ENCODE measurements at places on chromosomes 5 and 9.

GRCh38 chr5:151696470-151697061, 9.9 kb upstream of the SPARC start:
- DNase-seq, result peak; percentile 98

DNA sequence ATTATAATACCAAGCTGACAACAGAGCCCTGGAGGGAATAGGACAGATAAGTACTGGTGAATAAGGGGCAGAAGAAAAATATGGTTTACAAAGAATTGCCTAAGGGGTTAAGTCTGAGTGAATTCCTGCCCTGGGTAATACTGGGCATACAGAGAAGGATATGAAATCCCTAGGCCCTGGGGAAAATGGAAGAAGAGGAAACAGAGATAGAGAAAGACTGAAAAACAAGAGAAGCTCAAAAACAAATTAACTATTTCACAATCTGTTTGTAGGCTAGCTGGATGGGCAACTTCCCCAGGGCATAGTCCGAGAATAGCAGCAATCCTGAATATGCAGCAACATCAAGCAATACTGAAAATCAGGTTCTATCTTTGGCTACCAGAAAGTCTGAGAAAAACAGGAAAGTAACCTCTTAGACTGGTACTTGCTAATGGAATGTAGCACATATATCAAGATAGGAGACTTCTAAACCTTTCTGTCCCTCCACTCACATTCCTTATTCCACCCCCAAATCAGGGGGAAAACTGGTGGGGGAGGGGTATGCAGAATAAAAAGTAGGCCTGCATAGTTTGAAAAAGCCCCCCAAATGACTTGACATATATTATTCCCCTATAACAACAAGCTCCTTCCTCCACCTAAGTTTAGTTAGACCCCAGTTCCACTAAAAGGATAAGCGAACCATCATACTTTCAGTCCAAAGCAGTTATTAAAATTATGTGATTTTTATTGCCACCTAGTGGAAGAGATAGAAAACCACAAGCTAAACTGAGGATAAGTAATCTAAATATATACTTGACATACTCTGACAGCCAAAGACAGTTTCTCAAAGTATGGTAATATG, 20.6 kb downstream of the SLC38A9 start:
- peak; percentile 62 for DNase-seq

DNA sequence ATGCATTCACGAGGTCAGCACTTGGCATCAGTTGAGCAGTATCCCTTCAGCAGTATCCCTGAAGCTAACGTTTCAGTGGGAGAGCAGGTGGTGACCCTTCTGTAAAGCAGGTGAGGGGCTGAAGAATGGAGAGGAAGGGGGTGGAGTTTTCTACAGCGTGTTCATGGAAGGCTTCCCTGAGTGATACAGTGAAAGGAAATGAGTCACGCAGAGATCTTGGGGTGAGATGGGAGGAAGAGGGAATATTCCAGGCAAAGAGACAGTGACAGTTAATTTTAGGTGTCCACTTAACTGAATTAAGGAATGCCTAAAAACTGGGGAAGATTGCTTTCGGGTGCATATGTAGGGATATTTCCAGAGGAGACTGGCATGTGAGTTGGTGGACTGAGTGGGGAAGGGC, 25.7 kb downstream of the TAS2R1 start:
- DNase-seq, result no peak

GRCh38 chr5:112724901-112725300, 12.8 kb upstream of the APC start:
- no peak for DNase-seq

- no peak for DNase-seq
Observed at GRCh38 chr9:118618849-118619248, 750.4 kb downstream of the BRINP1 start.

DNA sequence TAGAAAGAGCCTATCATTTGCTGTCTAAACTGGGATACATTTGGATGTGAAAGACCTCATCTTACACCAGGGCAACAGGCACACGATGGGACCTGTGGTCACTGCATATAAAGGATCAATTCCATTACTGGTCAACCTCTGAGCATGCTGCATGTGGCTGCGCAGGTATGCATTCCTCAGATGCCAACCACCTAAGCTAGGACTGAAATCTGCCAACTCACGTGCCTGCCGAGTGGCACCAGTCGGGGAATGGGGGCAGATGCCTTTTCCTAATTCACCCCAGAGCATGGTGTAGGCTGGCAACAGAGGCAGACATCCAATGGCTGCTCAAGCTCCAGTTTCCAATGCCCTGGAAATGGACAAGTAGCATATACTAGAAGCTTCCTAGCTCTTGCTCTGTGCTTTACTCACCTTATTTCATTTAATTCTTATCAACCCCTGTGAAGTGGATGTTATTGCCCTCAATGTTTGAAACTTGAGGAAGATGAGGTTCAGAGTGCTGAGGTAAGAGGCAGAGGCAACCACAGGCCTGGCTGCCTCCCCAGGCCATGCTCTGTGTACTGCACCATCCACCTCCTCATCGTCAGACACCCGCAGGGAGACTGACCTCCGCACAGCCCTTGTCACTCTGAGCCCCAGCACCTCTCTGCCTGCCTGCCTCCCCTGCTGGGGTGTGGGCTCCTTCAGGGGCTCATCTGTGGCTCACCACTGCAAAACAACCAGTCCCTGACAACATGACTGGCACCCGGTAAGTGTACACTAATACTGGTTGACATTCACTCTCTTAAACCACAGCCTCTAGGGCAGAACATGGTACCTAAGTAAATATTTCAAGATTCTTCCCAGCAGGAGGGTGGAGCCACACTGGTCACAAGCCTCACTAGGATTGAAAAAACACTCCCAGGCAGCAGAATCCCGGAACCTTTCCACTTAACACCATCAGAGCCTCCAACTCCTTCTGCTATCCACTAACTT, 228.5 kb downstream of the CRB2 start:
- no peak for DNase-seq

DNA sequence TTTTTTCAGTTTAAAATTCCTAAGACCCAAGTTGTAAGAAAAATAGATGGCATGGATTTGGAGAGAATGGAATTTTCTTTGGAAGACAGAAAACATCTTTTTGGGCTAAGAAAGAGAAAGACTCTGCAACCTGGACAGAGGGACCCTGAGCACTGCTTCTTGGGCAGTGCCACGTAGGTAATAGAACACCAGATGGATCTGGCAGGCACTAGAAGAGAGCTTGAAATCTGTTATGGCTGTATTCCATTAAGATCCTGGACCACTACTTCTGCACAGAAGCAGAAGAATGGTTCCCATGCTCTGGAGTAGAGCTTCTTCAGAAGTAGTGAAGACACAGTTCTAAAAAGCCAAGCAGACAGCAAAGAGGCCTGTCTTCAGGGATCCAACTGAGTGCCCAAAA, 306.4 kb upstream of the CD180 start:
- no peak for DNase-seq

GRCh38 chr9:31119890-31120454, 1264.5 kb upstream of the ACO1 start:
- DNase-seq, result peak; percentile 17

GRCh38 chr9:75230469-75230868, 142.2 kb downstream of the OSTF1 start:
- no peak for DNase-seq

- peak; percentile 53 for DNase-seq
Observed at GRCh38 chr9:133584559-133585476, 24.4 kb downstream of the FAM163B start.

GRCh38 chr5:36041537-36041845, 25.2 kb downstream of the UGT3A2 start:
- DNase-seq, result no peak

GRCh38 chr9:136589766-136590763, 44.2 kb upstream of the NOTCH1 start:
- DNase-seq, result no peak

- no peak for DNase-seq
Observed at GRCh38 chr5:126376443-126376842, 46.8 kb upstream of the GRAMD2B start.

GRCh38 chr5:42500003-42500599, 76.9 kb downstream of the GHR start:
- no peak for DNase-seq

GRCh38 chr5:73160239-73160671, 12.7 kb upstream of the TMEM174 start:
- no peak for DNase-seq

- no peak for DNase-seq
Observed at GRCh38 chr9:111632060-111632459, 926 bp downstream of the DNAJC25 start.

- DNase-seq, result no peak
Observed at GRCh38 chr9:131017067-131017466, 8.1 kb downstream of the LAMC3 start.

GRCh38 chr9:125754096-125754495, 6.9 kb downstream of the PBX3 start:
- no peak for DNase-seq

- no peak for DNase-seq
Observed at GRCh38 chr5:72160959-72161358, 53.7 kb downstream of the MAP1B start.

- no peak for DNase-seq
Observed at GRCh38 chr5:135063511-135064234, 29.6 kb upstream of the PITX1 start.

DNA sequence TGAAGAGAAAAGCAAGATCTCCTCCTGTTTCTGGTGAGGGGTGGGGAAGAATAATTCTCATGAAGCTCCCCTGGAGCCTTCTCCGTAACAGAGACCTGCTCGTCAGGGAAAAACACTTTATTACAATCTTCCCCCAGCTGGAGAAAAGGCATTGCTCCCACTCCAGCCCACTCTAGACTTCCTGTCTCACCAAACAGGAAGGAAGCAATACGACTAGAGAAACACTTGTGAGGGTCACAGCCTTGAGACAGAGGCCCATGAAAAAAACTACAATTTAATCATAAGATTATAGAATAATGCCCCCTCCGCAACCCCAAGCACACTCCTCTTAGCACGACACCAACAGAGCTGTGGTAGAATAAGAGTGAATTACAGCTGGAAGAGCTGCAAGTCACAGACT, 197.2 kb upstream of the S1PR3 start:
- DNase-seq, result no peak

GRCh38 chr5:103598997-103599566, 36.5 kb upstream of the NUDT12 start:
- no peak for DNase-seq

GRCh38 chr5:4375640-4376039, 764.5 kb upstream of the ADAMTS16 start:
- no peak for DNase-seq

DNA sequence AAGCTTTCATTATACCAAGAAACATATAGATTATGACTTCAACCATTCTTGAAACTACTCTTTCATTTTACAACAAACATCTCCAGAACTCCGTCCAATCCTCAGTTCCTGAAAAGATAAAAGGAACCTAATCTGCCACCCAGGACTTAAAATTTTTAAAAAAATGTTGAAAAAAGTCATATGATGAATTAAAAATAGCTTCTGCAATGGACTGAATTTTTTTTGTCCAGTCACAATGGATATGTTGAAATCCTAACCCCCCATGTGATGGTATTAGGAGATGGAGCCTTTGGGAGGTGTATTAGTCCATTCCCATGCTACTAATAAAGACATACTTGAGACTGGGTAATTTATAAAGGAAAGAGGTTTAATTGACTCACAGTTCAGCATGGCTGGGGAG, 2.7 kb upstream of the ALDH1A1 start:
- DNase-seq, result no peak

DNA sequence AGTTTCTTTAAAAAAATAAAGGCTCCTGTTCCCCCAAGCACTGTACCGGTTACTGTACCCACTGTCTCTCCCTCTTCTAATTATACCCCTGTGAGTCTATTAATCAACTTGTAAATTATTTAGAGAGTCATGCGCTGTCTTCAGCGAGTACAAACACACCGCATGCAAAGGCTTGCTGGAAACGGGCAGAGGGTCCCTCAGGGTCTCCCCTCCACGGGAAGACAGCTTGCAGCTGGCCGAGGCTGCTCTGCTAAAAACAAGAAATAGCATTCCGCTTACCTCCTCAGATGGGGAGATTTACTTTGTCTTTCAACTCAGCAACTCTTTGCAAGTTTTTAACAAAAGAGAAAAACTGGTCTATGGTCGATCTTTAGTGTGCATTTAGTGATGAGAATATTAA, 71.8 kb downstream of the AK8 start:
- no peak for DNase-seq

DNA sequence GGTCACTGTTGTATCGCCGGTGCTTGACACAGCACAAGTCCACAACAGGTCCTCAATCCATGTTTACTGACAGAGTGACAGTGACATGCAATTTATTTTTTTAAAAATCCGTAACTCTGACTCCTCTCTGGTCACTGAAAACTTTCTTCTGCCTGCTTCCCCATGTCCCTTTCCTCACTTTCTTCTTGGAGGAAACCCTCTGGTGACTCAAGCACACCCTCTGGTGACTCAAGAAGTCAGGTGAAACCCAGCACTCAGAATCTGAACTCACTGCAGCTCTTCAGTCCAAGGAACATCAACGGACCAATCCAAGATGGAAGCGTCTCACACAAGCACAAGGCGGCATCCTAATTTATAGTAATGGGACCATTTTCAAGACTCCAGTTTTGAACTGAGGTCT, 245.9 kb downstream of the FSTL4 start:
- DNase-seq, result no peak

- no peak for DNase-seq
Observed at GRCh38 chr5:128673411-128673957, 135.4 kb upstream of the FBN2 start.

GRCh38 chr9:111712369-111712768, 51.0 kb downstream of the GNG10 start:
- no peak for DNase-seq

DNA sequence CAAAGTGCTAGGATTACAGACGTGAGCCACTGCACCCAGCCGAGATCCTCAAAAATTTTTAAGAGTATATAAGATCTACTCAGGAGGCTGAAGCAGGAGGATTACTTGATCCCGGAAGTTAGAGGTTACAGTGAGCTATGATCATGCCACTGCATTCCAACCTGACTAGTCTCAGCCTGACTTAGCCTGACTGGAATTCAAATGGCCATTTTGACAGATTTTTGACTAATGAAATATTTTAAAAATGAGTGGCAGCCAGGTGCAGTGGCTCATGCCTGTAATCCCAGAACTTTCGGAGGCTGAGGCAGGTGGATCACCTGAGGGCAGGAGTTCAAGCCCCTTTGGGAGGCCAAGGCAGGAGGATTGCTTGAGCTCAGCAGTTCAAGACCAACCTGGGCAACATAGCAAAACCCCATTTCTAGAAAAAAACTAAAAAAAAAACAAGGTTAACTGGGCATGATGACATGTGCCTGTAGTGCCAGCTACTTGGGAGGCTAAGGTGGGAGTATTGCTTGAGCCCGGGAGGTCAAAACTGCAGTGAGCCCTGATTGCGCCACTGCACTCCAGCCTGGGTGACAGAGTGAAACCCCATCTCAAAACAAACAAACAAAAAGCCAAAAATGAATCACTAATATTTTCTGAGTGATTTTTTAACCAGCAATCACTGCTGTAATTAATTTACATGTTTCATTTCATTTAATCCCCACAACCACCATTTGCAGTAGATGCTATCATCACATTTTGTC, 16.6 kb downstream of the ATOX1 start:
- peak; percentile 30 for DNase-seq

DNA sequence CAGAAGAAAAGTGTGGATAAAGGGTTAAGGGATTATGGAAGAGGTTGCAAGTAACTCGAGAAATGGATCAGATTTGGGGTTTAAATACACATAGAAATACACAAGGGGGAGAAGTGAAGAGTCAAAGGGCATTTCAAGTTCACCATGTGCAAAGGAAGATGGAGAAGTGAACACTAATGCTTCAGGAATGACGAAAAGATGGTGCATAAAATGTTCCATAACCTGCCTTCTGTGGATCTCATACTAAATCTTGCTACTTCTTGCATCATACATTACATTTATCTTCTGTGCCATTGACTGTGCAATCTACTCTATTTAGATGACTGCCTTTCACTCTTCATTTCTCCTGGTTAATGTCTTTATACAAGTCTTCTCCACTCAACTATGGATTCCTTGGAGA, 5.7 kb upstream of the SMC2 start:
- no peak for DNase-seq

Measured in umbilical cord (tissue), 2 donors.